ENCODE measurements at places on chromosomes 2 and 18. TPM values are rescaled to one million over a fixed set of nuclear protein-coding genes. Genes with fewer than 3 reads are reported as not detected.

The APCDD1 gene
- total RNA-seq, result 0.83 TPM

The EFHD1 gene
- total RNA-seq, result not detected

The CFAP65 gene
- total RNA-seq, result not detected

The SGPP2 gene
- not detected for total RNA-seq

The GAL3ST2 gene
- total RNA-seq, result not detected

The ZNF892 gene
- 2.7 TPM for total RNA-seq

The ABCB11 gene
- total RNA-seq, result not detected

The RAB31 gene
- total RNA-seq, result 28.9 TPM

The ATOH8 gene
- total RNA-seq, result 7.9 TPM

The COL5A2 gene
- 257 TPM for total RNA-seq

The EFR3B gene
- total RNA-seq, result 0.90 TPM

The CCDC85A gene
- 2.8 TPM for total RNA-seq

All from IMR-90 (cell line).